ENCODE measurements at places on chromosomes 12 and 14.

GRCh38 chr14:54338696-54339317 is 58.0 kb upstream of the CDKN3 start:
- DNase-seq, result peak; percentile 20

DNA sequence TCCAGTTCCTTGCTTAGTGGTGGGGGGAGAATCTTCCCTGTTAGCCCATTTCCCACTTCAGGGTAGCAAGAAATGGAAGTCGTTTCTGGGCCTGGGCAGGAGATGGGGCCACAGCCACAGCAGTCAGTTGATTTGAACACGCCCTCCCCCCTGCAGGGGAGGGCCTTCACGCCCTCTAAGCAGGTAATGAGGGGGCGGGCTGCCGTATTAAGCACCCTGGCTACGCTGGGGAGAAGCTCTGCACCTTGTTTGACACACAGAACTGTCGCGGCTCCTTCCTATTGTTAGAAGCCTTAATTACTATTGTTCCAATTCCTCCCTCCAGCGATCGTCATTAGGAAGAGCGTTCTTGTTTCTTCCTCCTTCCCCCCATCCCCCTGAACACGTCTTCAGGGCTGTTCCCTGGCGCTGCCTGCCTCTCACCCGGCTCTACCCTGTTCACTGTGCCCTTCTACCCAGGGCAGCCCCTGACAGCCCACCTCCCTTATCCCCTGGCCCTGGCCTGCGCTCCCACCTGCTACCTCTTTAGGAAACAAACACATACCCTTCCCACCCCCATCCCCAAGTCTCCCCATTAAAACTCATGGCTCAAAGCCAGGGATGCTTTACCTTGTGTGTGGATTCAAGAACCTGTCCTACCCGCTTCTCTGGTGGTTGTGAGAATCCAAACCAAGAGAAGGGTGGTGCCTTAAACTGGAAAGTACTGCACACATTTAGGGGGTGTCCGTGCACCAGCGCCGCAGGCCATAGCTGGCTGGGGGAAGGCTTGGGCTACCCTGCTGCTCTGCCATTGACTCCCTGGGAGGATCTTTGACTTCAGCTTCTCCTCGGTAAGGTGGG is 137.6 kb downstream of the TSPAN9 start:
- DNase-seq, result no peak

DNA sequence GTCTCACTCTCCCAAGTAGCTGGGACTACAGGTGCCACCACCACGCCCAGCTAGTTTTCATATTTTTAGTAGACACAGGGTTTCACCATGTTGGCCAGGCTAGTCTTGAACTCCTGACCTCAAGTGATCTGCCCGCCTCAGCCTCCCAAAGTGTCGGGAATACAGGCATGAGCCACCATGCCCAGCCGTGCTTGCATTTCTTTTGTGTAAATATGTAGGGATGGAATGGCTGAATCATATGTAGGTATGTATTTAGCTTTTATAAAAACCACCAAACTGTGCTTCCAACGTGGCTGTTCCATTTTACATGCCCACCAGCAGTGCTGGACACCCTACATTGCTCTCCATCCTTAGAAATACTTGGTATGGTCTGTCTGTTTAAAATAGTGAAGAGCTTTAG is 32.8 kb upstream of the CLMN start:
- no peak for DNase-seq

GRCh38 chr12:113766131-113766878 is 199.8 kb downstream of the RBM19 start:
- DNase-seq, result no peak

DNA sequence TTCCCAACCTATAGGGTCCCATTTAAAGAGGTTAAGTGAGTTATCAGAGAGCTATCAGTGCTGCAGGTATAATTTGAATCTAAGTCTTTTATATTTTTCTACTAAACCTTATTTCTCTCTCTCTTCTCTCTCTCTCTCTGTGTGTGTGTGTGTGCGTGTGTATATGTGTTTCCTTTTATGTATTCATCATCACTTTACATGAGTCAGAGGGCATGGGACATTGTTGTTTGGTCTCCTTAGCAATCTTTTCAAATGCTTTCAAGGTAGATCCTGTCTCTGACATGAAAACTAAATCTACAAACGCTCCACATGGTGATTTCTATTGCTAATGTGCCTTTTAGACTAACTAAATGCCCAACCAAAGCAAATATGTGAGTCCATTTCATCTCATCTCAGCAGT is 459.7 kb downstream of the BTG1 start:
- DNase-seq, result no peak

DNA sequence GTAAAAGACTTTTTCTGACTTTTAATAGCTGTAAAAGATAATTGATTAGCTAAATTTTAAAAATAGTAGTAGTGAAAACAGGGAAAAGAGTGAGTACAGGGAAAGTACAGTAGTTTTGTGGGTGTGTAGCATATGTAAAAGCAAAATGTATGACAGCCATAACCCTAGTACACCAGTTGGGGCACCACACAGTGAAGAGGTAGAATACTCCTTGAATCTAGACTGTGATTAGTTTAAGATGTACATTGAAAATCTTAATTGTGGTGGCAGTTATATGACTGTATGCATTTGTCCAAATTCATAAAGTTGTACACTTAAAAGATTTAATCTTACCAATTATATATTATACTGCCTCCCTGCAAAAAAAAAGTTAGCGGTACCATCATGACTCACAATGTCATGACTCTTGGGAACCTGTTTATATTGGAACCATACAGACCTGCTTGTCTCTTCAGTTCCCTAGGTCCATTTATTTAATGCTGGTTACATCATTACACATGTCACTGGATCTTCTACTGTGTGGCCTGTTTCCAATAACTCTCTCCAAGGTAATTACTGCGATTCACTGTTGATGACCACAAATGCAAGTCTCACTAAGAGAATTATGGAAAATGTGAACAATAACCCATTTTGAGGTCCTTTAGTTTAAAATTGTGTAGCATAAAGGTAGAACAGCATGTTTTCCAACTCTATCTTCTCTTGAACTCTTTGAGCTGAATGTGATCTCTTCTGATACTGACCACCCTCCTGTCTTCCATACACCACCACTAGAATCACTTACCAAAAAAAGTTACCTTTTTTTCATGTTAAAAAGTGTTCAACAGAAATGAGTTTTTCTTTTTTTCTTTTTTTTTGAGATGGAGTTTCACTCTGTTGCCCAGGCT is 264.2 kb upstream of the AMIGO2 start:
- DNase-seq, result no peak

- DNase-seq, result no peak
Observed at GRCh38 chr14:99593971-99594841, 9.8 kb downstream of the CCDC85C start.

- DNase-seq, result no peak
Observed at GRCh38 chr12:108046650-108047049, 82.4 kb upstream of the WSCD2 start.

All from NCI-H446 (cell line).